ENCODE measurements at places on chromosomes 5 and 9. TPM values are rescaled to one million over a fixed set of nuclear protein-coding genes. Genes with fewer than 3 reads are reported as not detected.

GRCh38 chr5:141636106-141636412 lies 590 bp downstream of the HDAC3 start:
- no peak for DNase-seq

DNA sequence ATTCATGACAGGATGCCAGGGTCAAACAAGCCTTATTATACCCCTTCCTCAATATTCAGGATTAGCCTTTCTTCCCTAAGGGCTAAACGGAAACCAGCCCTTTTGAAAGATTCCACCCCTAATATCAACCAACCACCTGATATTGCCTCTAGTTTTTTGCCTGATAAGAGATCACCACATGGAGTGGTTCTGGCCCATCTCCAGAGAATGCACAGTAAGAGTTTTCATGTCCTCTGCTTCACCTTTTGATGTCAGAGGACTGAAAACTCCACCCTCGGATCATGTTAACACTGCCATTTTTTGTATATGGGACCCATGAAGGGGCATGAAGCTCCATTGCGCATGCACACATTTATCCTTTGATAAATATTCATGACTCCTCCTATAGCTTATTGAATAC lies 5.8 kb upstream of the LNPEP start:
- no peak for DNase-seq

- DNase-seq, result no peak
Measured at GRCh38 chr5:124599028-124599973, 147.1 kb downstream of the ZNF608 start.

DNA sequence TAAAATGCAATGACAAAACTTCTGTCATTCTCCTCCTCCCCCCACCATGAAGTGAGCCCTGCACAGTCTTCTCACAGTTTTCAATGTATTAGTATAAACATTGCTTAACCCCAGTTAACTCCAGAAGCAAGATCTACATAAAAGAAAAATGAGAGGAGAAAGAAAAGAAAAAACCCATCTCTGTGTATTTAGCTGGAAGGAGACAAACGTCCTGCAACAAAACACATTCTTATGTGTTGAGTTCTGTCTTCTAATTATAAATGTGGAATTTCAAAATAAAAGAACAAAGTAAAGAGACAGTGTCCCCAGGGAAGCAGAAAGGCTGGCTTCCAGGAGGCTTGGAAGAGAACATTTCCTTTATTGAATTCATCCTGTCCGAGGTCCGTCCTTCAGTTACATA lies 491.9 kb upstream of the TUSC1 start:
- no peak for DNase-seq

DNA sequence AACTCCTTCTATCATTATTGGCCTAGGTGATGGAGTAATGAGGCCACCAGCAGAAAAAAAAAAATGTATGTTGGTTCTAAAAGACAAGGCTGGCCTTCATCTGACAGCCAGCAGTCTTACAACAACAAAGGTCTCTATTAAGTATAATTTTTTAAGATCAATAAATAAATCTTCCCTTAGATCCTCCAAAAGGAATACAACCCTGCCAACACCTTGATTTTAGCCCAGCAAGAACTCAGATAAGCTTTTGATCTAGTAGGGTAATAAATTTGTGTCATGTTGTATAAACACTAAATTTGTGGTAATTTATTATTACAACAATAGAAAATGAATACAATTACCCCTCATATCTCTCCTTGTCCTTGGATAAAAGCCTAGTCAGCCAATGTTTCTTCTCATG lies 633.2 kb upstream of the FAM174A start:
- no peak for DNase-seq

- DNase-seq, result no peak
Measured at GRCh38 chr5:173745123-173745522, 128.7 kb upstream of the BOD1 start.

- DNase-seq, result no peak
Measured at GRCh38 chr5:82360022-82360421, 81.9 kb upstream of the RPS23 start.

- no peak for DNase-seq
Measured at GRCh38 chr5:112087222-112087621, 330.2 kb upstream of the NREP start.

DNA sequence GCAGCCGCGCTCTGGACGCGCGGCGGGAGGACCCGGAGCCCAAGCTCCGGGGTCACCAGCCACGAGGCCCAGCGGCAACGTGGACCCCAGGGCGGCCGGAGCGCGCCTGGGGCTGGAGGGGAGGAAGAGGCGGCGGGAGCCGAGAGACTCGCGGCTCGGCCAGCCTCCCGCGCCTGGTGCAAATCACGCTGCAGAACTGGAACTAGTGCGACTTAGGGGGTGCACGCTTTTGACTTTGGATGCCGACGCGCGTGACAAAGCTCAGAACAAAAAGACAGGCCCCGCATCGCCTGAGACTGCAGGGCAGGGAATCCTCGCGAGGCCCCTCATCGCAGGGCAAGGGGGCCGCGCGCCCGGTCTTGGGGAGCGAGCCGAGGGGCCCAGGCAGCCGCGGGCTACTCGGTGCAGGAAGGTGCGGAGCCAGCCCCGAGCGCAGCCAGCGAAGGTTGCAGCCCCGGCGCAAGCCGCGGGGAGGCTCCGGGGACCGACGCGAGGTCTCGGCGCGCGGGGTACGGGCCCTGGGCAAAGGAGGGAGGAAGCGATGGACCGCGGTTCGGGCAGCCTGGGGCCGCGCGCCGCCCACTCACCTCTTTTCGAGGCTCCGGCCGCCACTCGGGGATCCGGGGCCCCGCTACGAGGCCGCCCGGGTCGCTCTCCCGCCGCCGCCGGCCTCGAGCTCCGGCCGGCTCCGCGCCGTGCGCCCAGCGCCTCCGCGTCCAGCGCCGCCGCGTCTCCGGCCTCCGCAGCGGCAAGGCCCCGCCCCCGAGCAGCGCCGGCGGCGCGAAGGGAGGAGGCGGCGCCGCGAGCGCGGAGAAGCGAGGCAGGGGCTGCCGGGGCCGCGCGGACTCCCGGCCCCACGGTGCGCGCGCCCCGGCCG lies at the start of gene GOLM1:
Gene GOLM1 (minus strand): TSS at position 735 of the 877 bp plus-strand sequence. CDS start 20,238 bp downstream, outside the sequence.
- peak; percentile 78 for DNase-seq

DNA sequence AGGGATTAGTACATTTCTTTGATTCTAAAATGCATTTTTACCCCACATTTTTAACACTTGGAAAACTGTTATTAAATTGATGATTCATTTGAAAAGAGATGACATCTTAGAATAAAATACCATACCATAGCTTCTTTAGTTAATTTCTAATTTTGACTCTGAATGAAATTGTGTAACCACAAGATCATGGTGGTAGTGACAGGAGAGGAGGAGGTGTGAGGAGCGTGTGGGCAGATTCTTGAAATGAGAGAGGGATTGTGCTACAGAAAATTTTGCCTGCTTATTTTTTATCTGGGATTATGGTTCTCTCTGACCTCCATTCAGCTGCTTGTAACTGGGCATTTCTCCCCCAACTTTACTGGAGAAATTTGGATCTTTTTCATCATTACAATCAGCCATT lies 173.3 kb upstream of the CLINT1 start:
- DNase-seq, result no peak

DNA sequence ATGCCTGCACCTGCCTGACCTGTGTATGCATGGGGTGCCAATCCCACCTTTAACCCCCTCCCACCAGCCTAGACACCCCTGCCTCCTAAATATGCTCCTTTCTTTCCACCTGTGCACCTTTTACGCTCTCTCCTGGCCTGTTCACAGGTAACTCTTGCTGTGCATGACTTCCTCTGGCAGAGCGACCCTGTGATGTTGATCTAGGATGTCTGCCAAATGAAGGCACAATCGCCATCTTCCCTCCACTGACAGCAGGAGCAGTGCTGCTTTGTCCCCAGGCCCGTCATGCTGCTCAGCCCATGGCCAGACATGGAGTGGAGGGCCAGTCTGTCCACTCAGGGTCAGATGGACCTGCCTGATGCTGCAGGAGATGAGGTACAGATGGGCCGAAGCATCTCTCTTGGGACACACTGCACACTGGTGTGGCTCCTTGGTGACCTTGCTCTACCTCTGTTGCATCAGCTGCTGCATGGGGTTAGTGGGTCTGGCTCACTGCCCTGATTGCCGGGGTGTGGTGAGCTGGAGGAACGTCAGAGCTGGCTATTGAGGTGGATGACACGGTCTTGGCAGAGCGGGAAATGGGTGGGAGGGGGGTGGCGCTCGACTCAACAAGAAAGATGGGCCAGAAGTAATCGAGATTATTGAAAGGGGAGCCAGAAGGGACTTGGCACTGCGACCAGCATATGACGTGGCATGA lies 101.7 kb upstream of the PITX1 start:
- no peak for DNase-seq

DNA sequence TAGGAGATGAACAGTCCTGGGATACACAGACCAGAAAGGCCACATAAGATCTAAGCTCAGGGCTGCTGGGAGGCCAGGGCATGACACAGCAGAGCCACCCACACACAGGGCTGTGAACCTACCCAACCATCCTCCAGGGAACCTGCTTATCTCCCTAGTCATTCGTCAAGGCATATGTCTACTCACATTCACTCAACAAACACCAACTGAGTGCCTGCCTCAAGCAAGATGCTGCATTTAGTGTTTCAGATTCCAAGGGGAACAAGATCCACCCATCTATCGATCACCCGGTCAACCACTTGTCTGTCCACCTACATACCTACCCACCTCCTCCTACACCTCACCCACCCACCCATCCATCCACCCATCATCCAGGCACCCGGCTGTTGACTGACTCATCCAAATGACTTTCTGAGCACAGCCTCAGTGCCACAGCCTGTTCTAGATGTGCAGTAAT lies 1.9 kb downstream of the DPM2 start:
- no peak for DNase-seq

GRCh38 chr5:126920291-126920690 lies 110.1 kb downstream of the MARCHF3 start:
- no peak for DNase-seq

GRCh38 chr9:134225186-134225585 lies 60.8 kb upstream of the RNU6ATAC start:
- DNase-seq, result no peak

GRCh38 chr5:172420235-172420939 lies 33.9 kb downstream of the SH3PXD2B start:
- DNase-seq, result no peak

DNA sequence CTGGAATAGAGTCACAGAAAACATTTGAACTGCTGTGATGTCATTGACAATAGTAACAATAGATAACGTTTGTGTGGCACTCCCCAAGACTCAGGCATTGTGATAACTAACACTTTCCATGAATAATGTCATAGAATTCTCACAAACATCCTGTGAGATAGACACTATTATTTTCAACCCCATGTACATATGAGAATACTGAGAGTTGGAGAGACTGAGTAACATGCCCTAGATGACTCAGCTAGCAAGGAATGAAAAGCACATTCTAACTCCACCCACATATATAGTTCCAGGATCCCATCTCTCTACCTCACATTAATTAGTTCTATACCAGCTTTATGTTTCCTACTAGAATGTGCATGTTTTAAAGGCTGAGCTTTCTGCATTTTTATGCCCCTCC lies 71.4 kb downstream of the ASTN2 start:
- no peak for DNase-seq

DNA sequence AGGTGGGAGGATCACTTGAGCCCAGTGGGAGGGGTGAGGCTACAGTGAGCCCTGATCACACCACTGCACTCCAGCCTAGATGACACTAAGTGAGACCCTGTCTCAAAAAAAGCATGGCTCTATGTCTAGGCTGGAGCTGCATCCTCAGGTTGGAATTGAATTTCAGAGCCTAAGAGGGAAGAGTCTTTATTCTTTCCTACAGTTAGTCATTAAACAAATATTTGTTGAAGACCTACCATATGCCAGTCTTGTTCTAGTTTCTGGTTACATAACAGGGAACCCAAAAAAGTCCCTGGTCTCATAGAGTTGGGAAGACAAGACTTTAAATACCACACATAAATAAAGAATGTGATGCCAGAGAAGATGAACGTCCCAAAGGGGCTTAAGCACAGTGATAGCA lies 6.9 kb upstream of the GRPEL2 start:
- DNase-seq, result no peak

GRCh38 chr9:84054341-84055010 lies 73.9 kb downstream of the RMI1 start:
- no peak for DNase-seq

DNA sequence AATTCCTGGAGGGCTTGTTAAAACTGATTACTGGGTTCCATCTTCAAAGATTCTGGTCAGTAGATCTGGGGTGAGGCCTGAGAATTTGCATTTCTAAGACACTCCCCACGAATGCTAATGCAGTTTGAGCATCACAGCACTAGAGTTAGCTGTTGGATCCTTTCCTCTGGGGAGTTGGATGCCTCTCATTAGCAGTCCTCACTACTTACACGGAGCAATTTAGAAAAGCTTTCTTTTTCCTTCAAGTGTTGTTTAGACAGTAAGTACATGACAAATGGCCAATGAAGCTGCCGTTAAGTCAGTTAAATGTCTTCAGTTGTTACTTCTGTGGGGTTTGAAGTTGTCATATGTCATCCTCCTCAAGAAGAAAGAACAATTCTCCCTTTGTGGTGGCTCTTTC lies 74.9 kb upstream of the HMHB1 start:
- DNase-seq, result no peak

DNA sequence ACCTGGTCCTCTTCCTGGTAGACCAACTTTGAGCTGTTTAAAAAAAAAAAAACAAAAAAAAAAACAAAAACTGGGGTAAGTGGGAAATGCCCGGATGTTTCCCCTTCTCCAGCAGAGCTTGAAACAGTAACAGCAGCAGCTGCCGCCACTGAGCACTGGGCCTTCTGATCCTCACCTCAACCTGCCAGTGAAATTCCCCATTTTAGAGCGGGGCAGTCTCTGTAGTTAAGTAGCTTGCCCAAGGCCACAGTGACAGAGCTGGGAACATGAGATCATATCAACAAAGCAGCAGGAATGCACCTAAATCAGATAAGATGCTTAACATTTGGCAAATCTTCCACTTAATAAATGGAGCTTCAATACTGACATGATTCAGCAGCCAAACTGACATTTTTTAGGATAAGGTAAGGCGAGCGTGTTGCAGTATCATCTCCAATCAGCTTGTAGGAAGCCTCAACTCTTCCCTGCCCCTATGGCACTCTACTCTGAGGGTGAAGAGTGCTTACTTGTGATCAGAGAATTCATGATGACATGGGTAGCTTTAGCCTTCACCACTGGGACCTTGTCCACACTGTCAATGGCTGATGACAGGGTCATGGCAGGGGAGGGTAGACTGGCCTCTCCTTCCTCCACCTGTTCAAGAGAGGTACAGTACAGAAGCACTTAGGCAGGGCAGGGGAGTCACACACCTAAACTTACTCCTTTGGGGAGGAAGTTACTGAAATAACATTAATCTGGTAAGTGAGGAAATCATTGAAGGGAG lies 9.3 kb downstream of the KIAA1191 start:
- DNase-seq, result no peak

The ZNF454 gene
- total RNA-seq, result 0.12 TPM

The LIX1 gene
- 27.4 TPM for total RNA-seq

The EDIL3 gene
- 15.4 TPM for total RNA-seq

The PCDHGB6 gene
- 4.9 TPM for total RNA-seq

The ADRA1B gene
- 9.9 TPM for total RNA-seq

The SLCO4C1 gene
- total RNA-seq, result 11.0 TPM

The RABEPK gene
- 19.0 TPM for total RNA-seq

The CACNA1B gene
- 2.4 TPM for total RNA-seq

The TBC1D13 gene
- 33.5 TPM for total RNA-seq

The PCDHGA10 gene
- 9.8 TPM for total RNA-seq

The DMRTA1 gene
- 1.2 TPM for total RNA-seq

The ZNF354C gene
- 7.8 TPM for total RNA-seq

The PIGO gene
- 28.1 TPM for total RNA-seq

The CCNJL gene
- 7.2 TPM for total RNA-seq

The RAD50 gene
- 50.1 TPM for total RNA-seq

The ABO gene
- 3.7 TPM for total RNA-seq

The IGIP gene
- total RNA-seq, result 2.6 TPM

The NFIL3 gene
- 30.4 TPM for total RNA-seq

The LRRC19 gene
- total RNA-seq, result 0.29 TPM

The SMIM33 gene
- not detected for total RNA-seq
